ENCODE measurements at places on chromosomes 1 and 21.

DNA sequence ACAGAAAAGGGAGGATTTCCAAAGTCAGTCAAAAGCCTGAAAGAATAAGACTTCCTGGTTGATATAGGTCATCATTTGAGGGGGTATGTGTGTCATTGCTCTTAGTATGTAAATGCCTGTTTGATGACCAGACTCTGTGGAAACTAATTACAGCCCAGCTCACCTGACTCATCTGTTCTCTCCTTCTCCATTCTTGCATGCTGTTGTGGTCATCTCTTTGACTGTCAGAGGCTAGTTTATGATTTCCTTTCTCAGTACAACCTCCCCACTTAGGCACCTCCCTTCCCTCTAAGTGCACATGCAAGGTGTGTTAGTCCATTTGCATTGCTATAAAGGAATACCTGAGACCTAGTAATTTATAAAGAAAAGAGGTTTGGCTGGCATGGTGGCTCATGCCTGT is 2.4 kb upstream of the C1orf116 start:
- no peak for DNase-seq

- DNase-seq, result no peak
These were observed 28.9 kb downstream of the FOXO6 start for GRCh38 chr1:41390166-41390565.

- DNase-seq, result no peak
These were observed 55.6 kb downstream of the GALNT2 start for GRCh38 chr1:230122366-230123279.

DNA sequence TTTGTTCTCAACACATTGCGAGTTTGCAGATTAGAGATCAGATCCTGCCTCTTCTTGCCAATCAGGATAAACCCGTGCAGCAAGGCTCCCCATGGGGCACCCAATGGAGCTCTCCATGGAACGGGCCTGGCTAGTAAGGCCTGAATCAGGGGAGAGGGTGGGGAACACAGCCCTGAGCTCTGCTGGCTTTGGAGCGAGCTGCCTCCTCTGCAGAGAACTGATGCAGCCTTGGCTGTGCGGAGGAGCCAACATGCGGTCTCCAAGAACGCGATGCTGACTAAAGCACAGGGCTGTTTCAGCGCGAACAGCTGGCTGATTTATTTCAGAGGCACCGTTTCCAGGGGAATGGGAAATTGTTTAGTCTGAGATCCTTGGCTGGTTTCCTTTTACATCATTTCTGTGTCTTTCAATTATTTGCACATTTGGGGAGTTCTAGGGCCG is 139.7 kb downstream of the TSEN15 start:
- DNase-seq, result no peak

DNA sequence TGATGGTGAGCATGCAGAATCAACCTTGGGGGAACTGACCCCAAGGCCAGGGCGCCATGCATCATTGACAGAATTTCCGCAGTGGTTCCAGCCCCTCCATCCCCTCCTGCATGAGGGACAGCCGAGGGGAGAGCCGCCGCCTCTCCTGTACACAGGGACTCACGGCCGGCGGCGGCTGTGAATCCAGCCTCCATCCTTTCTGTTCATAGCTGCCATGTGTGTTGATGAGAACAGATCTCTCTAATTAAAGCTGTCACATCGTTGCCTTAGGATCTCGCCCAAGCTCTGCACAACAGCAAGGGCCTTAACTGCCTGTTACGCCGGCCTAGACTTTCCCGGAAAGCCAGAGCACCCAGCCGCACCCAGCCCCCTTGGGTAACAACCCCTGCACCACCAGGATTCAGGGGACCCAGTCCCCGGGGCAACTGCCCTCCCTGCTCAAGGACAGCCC is 151.6 kb downstream of the NPHP4 start:
- no peak for DNase-seq

GRCh38 chr21:17506951-17507350 is 5.9 kb upstream of the CXADR start:
- DNase-seq, result no peak

DNA sequence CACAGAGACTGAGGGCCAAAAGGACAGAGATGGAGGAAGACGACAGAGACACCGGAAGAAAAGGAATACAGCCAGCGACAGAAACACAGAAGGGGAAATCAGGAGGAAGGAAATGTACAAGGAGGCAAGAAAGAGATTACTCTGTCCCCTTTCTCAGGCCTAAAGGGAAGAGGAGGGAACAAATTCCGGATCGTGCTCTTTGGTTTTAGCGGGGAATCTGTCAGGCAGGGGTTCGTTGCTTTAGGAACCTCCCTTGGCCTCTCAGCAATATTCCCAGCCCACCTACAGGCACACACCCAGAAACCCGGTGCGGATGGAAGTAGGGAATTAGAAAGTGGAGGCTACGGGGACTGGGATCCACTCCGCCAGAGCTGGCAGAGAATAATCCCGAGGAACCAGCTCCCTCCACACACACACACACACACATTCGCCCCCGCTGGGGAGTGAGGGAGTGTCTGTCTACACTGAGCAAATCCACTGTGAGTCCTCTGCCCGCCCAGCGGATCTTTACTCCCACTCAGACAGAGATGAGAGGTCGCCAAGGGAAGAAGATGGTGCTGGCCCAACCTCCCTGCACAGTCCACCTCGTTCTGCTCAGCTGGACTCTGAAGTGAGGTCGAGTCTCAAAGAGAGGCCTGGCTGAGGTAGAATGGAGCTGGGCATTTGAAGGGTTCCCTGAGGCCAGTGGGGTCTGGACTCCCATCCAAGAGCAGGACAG is 5.7 kb downstream of the TAL1 start:
- no peak for DNase-seq

- peak; percentile 39 for DNase-seq
These were observed 10.6 kb upstream of the HLCS start for GRCh38 chr21:36976882-36977651.

DNA sequence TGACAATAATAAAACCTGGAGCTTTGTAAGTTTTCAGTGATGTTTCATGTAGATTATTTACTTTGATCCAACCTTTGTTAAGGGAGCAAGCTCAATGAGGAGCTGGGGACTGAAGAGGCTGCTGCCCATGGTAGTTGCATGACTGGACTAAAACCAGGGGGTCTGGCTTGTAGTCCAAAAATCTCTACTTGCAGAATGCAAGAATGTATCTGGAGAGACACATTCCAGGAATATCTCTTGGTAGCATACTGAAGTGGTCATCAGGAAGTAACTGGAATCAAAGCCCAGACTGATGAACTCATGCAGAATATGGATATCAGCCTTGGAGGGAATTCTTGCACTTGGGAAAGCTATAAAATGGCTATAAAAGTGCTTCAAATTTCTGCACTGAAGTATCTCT is 5.8 kb upstream of the KIAA0040 start:
- no peak for DNase-seq

DNA sequence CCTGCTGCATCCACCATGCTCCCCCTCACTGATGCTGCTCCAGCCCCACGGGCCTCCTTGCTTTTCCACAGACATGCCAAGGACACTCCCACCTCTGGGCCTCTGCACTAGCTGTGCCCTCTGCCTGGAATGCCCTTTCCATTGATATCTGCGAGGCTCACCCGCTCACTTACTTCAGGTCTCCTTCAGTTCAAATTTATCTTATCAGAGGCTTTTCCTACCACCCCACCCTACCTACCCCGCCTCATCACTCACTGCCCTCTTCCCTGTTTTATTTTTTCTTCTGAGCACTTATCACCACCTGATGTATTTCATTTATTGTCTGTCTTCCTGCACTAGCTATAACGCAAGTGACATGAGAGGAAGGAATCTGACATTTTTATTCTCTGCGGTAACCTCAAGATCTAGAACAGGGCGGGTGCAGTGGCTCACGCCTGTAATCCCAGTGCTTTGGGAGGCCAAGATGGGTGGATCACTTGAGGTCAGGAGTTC is 7.0 kb downstream of the HSPG2 start:
- DNase-seq, result no peak

DNA sequence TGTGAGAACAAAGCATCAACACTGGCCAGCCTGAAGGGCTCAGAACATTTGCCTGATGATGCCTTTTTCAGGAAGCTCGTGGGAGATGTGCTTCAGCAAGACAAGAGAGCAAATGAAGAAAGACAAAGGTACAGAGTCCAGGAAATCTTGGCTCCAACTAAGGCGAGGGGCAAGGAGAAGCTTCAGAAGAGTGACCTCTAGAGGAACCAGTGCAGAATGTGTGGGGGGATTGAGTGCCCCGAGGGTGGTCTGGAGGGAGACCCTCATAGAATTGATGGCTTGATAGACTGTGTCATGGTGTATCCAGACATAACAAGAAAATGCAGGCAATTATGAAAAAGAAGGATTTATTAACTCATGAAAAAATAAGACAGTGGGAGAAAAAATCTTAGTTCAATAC is 15.3 kb upstream of the NLRP3 start:
- no peak for DNase-seq

GRCh38 chr1:52159033-52159789 is 17.3 kb downstream of the ZFYVE9 start:
- DNase-seq, result no peak

- DNase-seq, result no peak
These were observed 197.6 kb upstream of the FOXD3 start for GRCh38 chr1:63124666-63125191.

DNA sequence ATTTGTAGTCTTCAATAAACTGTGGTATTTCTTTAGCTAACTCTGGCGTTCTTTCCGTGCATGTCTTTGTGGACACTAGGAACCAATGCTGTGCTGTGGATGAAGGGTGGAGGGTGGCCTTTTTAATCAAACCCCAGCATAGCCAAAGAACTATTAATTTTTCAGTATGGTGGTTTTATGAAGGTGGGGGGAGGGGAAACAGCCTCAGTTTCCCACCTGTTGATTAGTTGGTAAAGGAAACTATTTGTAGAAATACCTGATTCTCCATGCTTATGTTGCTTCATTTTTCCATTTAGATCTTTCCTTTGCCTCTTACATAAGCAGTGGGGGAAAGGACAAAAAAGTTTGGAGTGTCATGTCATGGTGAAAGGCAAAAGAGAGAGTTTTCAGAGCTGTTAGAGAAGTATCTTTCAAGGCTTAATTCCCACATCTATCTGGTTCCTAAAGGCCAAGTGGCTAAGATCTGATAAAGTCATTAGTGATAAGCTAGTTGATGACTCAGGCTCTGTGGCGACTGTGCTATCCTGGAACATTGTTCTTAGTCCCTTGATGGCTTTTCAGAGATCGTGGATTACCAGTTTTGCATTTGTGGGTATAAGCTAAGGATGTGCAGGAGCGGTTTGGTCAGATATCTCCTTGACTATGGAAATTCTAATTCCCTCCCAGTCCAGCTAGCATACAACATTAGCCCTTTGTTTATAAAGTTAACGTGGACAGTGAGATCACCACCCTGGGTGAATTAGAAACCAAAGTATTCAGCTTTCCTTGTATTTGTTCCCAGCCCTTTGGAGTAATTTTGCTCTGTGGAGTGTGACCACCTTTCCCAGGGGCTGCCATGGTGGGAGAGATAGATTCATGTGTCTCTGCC is 8.7 kb upstream of the HAX1 start:
- no peak for DNase-seq

- DNase-seq, result no peak
These were observed 83.5 kb upstream of the PRDX6 start for GRCh38 chr1:173393659-173394000.

DNA sequence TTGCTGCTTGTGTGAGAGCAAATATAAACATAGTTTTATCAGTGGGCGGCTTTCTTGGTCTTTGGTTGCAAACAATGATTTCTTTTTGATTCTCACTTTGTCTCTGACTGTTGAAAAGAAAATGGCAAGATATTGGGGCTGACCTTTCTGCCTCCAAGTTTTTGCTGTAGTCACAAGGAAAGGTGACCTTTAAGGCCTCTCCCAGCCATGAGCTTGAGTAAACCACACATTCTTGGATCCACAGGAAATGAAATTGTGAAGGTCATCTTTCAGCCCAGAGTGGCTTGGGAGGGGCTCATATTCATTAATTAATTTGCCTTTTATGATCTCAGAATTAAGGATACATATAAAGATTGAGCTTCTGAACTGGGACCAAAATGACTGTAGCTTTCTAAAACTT is 241.6 kb downstream of the BACH1 start:
- DNase-seq, result no peak

- no peak for DNase-seq
These were observed 87.0 kb downstream of the SIPA1L2 start for GRCh38 chr1:232542633-232543593.

- DNase-seq, result no peak
These were observed 222.0 kb downstream of the DENND1B start for GRCh38 chr1:197553281-197553680.

GRCh38 chr1:85058311-85058710 is 10.0 kb upstream of the MCOLN3 start:
- no peak for DNase-seq

- DNase-seq, result peak; percentile 46
These were observed 106.3 kb upstream of the CSF3R start for GRCh38 chr1:36588972-36589371.

DNA sequence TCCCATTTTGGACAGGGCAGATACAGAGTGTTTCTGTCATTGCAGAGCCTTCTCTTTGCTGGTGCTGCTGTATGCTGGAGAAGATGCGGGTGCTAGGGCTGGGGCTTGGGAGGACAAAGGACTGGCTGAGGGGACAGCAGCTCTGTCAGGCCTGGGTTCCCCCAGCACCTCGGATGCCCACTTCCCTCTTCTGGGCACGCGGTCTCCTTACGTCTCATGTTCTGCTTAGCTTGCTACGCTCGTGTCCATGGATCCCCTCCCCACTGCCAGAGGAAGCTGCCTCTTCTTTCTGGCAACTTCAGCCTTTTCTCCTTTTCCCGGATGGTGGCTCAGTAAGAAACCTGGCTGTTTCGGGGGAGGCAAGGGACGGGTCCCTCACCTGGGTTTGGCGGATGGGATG is 75.7 kb downstream of the ARHGEF10L start:
- DNase-seq, result no peak

DNA sequence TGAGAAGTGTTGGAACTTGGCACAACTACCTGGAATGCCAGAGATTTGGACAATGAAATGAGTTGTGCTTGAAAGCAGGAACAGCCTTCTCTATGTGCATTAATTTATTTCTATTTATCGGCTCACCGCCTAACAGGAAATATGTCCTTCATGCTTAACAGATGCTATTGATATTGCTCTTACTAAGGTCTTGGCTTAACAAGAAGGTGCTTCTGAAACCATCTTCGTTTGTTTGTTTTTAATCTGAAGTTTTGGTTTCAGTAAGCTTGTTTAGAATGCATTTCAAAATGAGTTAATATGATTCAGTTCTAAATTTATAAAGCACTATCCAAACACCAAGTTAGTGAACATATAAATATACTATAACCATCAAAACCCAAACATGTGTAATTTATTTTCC is 898.3 kb upstream of the B3GALT2 start:
- no peak for DNase-seq
